ENCODE measurements at places on chromosomes 7 and 10.

GRCh38 chr7:69619635-69620034 is 21.4 kb downstream of the AUTS2 start:
- no peak for DNase-seq

DNA sequence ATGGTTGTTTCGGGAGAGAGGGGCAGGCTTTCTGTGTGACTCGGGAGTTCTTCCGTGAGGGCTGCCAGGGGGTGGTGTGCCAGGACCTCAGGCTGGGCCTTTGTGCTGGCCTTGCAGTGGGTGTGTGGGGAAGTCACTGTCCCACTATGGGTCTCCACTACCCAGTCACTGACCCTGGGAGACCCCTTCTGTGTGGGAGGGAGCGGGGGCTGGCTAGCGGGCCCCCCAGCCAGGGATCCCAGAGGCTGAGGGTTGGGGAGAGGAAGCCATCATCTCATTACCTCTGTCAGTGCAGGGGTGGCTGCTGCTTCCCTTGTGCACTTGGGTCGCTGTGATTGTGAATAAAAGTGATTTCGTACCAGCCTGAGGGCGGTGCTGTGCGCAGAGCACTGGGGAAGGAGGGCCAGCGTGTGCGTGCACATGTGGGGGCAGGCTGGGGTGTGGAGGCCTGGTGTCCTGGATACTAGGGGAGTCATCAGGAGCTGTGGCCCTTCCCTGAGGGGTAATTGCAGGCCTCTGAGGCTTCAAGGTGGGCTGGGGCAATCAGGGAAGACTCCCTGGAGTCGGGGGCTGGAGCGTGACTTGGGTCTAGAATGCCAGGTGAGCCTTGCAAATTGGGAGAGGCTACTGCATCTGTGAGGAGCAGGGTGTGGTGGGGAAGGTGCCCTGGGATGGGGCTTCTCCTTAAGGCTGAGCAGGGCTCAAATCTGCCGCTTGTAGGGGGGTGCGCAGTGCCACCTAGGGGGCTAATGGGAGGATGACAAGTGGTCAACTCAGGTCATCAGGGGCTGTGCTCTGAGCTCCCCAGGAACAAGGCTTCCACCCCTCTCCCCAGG is 98.9 kb downstream of the NEURL1 start:
- no peak for DNase-seq

DNA sequence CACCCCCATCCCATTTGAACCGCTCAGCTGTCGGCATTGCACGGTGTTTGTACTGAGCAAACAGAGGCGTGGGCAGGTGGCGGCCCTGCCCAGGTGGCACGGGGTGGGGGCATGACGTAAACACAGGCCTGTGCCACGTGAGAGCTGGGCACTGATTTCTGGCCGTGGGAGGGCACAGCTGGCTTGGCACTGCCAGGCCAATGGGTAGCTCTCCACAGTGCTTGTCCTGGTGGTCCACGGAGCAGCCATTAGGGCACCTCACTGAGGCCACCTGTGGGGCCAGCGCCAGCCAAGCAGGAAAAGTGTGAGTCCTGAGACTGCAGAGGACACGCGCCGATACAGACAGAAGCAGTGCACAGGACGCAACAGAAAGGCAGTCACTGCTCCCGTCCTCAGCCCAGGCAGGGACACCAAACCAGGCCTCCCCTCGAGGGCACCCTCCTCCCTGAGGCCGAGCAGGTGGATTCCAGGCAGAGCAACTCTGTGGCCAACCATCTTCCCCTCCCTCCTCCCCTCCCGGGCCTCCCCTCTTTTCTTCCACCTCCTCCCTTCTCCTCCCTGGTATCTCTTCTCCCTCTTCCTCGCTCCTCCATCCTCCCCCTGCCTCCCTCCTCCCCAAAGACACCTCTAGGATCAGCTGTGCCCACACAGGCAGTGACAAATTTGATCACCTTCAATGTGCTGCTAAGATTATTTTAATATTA is 258.7 kb downstream of the ELFN1 start:
- DNase-seq = no peak

- DNase-seq = no peak
These were observed 95.4 kb downstream of the TRIL start for GRCh38 chr7:28862595-28863272.

DNA sequence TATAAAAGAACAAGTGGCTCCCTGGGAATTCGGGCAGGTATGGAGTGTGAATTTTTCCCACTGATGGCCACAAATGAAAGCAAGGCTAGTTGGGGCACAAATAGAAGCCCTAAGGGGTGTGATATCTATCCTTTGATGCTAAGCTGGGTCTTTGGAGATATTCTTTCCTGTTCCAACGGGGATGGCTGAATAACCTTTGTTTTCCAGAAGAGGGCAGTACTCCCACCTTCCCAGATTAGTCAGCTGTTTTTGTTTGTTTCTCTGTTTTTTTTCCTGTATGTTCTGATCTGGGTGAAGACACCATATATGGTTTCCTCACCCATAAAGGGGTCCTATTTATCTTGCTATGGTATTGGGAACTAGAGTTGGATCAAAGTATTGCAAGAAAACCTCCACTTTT is 947.7 kb upstream of the SORCS1 start:
- DNase-seq = no peak

GRCh38 chr10:35503578-35503977 is 101.6 kb upstream of the GJD4 start:
- DNase-seq = no peak

DNA sequence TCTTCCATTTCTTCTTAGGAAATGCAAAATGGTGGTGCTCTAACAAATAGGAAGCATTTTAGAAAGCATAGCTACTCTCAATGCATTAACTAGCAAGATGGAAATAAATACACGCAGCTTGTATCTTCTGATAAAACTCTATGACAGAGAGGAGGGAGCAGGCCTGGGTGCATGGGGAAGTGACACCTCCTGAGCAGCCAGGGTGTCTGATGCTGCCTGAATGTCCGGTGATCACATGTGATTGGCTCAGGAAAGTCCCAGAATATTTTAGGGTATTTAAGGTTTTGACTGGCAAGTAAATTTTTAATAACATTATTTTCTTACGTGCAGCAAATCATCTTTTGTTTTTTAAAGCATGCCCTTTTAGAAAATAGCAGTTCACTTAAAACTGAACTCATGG is 261.0 kb upstream of the KLF6 start:
- DNase-seq = no peak

DNA sequence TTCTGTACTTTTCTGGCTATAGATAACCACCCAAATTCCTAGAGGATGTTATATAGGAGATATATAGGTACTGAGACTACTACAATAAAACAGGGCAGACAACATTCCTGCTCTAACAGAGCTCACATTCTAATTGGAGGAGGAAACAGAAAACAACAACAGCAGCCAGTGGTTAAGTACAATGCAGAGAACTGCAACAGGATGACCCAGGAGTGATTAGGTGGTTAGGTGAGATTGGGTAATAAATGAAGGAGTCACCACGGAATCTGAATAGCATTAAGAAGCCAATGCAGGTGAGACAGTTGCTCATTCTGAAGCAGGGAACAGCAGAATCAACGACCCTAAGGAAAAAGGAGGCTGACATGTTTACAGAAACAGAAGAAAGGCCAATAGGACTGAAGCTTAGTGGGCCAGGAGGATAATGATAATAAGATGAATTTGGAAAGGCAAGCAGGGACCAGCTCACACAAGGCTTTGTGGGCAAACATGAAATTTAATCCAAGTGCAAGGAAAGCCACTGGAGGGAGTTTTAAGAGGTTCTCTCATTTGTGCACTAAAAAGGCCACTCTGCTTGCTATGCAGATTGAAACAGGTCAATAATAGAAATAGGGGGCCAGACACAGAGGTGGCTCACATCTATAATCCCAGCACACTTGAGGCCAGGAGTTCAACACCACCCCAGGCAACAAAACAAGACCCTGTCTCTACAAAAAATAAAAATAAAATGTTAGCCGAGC is 16.9 kb upstream of the REEP3 start:
- no peak for DNase-seq

DNA sequence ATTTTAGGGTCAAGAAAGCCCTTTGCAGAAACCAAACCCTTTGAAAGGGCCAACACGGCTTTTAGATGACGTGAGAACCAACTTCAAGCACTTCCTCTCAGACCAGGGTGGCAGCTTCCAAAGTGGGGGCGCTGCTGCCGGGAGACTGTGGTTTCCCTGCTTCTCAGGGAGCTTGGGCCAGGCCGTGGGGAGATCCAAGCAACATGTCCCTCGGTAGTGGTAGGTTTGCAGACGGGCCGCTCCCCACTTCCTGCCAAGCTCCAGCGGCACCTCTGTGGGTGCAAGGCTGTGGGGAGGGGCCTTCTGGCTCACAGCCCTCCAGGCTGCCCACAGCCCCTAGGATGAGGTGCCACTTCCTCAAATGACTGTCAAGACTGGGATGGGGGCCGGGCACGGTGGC is 132.4 kb downstream of the FAM53B start:
- DNase-seq = no peak

GRCh38 chr7:1940863-1941262 is 270.8 kb downstream of the ELFN1 start:
- DNase-seq = no peak
